ENCODE measurements at places on chromosomes 4 and X. TPM values are rescaled to one million over a fixed set of nuclear protein-coding genes. Genes with fewer than 3 reads are reported as not detected.

DNA sequence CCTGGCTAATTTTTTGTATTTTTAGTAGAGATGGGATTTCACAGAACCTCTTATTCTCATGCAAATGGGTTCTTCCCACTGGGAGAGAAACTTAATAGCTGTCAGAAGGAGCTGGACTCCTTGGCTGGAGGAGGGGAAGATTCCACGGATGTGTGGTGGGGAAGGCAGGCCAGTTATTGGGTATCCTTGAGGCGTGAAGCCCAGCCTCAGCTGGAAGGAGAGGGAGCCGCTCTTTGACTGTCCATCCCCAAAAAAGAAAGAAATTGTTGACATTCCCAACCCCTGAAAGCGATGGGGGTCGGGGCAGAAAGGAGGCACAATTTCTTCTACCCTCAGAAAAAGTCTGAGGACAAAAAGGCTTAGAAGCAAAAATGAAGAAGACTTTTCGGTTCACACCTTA, 983.1 kb upstream of the PABPC4L start:
- DNase-seq: no peak

GRCh38 chr4:147864607-147865006, 132.7 kb downstream of the ARHGAP10 start:
- no peak for DNase-seq

GRCh38 chr4:81685104-81685503, 213.4 kb upstream of the RASGEF1B start:
- no peak for DNase-seq

DNA sequence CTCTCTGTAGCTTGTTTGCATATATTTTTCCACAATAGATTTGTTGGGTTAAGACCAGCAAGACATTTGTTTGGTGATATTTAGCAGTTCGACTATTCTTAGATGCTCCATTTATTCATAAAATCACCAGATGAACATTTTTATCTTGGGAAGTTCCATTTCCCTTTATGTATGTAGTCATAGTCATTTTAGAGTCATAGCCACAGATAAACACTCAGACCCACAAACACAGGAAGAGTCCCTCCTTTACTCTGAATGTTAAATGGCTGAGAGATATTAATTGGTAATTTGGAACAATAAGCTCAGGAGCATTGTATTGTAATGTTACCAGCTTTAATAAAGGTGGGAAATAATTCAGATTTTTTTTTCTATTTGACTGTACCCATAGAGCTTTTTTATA, 1608.7 kb downstream of the STIM2 start:
- DNase-seq: no peak

DNA sequence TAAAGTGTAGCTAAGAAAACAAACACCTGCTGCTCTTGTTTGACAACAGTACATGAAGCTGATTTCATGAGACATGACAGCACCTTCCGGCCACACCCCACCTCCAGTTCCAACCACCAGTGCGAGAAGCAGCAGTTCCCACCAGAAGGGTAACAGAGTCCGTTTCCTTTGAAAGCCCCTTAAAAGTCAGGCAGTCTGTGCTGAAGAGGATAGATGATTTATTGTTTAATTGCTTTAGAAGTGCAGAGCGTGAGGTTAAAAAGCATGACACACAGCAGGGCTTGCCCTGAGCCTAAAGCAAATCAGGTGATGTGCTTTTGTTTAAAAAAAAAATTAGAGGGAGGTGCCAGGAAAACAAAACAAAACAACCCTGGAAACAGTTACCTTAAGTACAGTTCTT, 82.6 kb downstream of the HADH start:
- DNase-seq: no peak

DNA sequence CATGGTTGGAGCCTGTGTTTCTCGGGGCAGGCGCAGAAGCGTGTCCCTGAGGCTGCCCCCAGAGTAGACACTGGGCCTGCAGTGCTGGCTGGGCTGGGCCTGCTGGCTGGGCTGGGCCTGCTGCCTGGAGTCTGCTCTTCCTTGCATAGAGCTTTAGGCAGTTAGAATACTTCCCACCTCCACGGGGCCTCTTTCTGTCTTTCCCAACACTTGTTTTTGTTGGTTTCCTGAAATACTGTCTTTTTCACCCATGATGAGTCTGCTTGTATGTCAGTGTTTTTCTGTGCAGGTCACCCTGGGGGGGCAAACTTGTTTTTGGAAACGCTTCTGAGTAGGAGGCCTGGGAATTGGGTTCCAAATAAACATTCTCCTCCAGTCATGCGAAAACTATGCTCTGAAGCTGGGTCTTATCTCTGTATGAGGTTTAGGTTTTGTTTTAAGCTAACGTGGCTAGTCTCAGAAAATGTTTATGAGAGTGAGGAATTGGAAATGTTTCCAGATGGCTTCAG, 32.2 kb downstream of the TRMT44 start:
- no peak for DNase-seq

GRCh38 chr4:184369871-184370270, 104.5 kb downstream of the IRF2 start:
- DNase-seq: no peak

DNA sequence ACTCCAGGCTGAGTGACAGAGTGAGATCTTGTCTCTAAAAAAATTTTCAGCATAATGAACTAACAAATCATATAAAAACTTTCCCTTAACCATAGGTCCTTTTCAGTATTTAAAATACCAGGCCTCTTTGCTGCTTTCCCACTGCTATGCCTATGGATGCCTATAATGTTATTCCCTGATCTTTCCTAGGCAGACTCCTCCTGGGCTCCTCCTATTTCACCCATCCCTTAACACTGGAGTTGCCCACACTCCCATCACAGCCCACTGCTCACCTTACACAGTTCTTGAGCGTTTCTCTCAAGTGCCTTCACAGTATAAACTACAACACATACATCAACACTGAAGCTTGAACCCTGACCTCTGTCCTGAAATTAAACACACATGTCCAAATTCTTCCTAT, 31.6 kb downstream of the PAPSS1 start:
- DNase-seq: no peak

DNA sequence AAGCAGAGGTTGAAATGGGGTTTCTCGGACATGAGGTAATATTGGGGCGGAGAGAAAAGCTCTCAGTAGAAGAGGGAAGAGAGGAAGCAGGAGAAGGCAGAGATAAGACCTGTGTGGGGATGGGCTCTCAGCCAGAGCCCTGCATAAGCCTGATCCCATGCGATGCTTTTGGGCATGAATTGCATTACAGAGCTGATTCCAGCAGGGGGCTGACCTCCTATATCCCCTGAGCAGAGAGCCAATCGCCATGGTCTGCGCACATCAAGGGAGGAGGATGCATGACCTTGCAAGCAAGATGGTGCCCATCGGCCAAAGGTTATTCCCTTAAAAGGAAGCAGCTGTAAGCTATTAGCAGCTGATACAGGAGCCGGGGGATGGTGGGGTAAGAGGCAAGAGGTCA, 7.6 kb downstream of the ANOS1 start:
- no peak for DNase-seq

DNA sequence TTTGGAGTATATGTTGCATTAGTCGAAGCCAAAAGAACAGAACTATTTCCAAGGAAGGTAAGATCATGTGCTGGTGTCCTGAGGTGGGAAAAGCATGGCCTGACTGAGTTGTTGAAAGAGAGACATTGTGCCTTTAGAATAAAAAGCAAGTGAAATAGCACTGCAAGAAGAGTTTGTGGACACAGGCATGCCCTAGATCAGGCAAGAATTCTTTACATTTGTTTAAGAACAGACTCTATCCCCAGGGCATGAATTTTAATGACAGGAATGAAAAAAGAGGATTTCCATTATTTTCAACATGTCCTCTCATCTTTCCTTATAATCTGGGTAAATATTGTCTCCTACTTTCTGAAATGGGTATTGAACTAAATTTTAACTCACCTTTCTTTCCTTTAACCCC, 516.2 kb upstream of the GALNT7 start:
- no peak for DNase-seq

GRCh38 chr4:112002248-112002661, 143.0 kb upstream of the FAM241A start:
- no peak for DNase-seq

GRCh38 chr4:57405359-57405758, 295.2 kb upstream of the IGFBP7 start:
- no peak for DNase-seq

- DNase-seq: no peak
Measured at GRCh38 chr4:164345756-164346155, 408.2 kb upstream of the SMIM31 start.

DNA sequence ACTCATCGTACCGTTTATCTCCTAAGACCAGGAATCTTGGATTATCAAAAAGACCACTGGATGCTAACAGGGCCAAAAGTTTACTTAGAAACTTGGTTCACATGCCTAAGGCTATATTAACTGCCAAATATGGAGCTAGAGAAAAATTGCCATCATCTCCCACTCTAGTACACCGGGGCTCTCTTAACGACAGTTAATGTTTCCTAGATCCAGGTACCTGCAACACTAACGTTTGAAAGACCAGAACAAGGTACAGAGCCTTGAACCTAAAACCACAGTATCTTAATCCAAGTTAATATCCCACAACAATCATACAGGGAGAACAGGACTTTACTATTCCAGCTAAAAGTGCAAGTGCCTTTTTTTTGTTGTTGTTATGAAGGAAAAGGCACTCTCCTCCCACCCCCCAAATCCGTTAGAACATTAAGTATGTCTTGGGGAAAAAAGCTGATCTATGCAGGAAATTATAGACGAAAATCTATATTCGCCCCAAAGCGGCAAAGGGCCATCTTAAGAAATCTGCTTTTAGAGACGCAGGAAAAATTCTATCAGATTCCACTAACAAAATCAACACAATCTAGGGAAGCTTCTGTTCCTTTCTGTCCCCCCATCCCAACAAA, 1.3 kb downstream of the G3BP2 start:
- DNase-seq: no peak

- DNase-seq: no peak
Measured at GRCh38 chr4:149370002-149370401, 445.6 kb downstream of the IQCM start.

DNA sequence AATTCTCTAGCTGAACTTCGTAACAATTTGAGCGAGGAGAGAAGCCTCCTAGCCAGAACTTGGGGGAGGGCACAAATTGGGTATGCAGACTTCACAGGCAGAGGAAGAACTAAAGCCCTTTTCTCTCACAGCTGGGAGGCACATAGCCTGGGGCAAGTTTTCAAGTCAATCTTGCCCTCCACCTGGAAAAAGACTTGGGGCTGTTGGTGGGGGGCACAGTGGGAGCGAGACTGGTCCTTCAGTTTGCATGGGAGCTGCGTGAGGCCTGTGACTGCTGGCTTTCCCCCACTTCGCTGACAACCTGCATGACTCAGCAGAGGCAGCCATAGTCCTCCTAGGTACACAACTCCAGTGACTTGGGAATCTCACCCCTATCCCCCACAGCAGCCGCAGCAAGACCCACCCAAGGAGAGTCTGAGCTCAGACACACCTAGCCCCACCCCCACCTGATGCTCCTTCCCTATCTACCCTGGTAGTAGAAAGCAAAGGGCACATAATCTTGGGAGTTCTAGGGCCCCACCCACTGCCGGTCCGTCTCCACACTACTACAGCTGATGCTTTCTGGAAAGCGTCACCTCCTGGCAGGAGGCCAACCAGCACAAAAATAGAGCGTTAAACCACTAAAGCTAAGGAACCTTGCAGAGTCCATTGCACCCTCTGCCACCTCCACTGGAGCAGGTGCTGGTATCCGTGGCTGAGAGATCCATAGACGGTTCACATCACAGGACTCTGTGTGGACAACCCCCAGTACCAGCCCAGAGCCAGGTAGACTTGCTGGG, 160.8 kb downstream of the CBLL2 start:
- DNase-seq: no peak

GRCh38 chr4:10278071-10278470, 161.5 kb upstream of the WDR1 start:
- DNase-seq: no peak

GRCh38 chr4:183136855-183137254, 37.8 kb downstream of the WWC2 start:
- DNase-seq: no peak

GRCh38 chr4:38757945-38758600, 24.7 kb downstream of the TLR10 start:
- DNase-seq: no peak

GRCh38 chr4:10983885-10984640, 299.5 kb upstream of the CLNK start:
- peak; percentile 53 for DNase-seq

The GAGE12E gene
- total RNA-seq: not detected

The ZFP42 gene
- total RNA-seq: not detected

The CEP44 gene
- total RNA-seq: 12.0 TPM

The AKAP4 gene
- total RNA-seq: not detected

The BEX4 gene
- 66.8 TPM for total RNA-seq

The SUPT20HL1 gene
- total RNA-seq: not detected

The CPXCR1 gene
- total RNA-seq: not detected

The PRRG3 gene
- 4.5 TPM for total RNA-seq

The BST1 gene
- total RNA-seq: 4.7 TPM

The MAGEB2 gene
- not detected for total RNA-seq

The MND1 gene
- not detected for total RNA-seq

The STIM2 gene
- total RNA-seq: 10.3 TPM

The ASB9 gene
- total RNA-seq: 2.5 TPM

The RPL10 gene
- total RNA-seq: 2,150 TPM

The SORBS2 gene
- total RNA-seq: 1,626 TPM

The STPG2 gene
- 0.26 TPM for total RNA-seq

The FAM199X gene
- total RNA-seq: 19.9 TPM

The LCORL gene
- total RNA-seq: 7.6 TPM

The SSX2 gene
- total RNA-seq: not detected

The SPANXC gene
- total RNA-seq: not detected

The TASL gene
- 0.75 TPM for total RNA-seq

The UGT8 gene
- under 0.01 TPM for total RNA-seq
